ENCODE measurements at places on chromosomes 2 and 18.

DNA sequence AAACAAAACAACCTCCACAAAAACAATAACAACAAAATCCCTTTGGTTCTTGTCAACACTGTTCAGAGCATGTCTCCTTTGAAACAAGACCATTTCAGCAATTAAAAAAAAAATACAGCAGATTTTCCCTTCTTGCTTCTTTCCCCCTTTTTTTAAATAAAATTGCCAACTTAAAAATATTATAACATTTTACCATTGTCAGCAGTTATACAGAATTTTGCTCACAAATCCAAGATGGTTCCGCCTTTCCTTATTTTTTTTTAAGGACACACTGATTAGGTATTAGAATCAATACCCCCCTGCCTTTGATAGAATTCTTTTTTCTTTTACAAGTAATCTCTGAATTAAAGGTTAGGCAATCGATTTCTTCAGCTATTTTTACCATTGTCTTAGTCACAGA, 48.7 kb upstream of the FN1 start:
- no peak for DNase-seq

DNA sequence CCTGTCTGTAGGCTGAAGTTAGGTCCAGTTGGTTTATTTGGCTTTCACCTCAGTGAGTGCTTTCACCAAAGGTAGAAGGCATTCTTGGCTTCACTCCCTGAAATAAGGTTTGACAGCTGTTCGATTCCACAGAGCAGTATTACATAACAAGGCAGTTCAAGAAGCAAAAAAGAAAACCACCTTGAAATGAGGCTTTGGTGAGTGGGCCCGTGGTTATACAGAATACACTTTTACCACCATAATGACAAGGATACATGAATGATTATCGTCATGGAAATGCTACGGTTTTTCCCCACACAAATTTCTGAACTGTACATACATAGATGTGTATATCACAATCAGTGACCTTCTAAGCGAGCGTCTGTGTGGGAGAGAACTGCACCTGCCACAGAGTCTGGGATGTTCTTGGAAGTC, 80.0 kb upstream of the CHRNA1 start:
- no peak for DNase-seq

DNA sequence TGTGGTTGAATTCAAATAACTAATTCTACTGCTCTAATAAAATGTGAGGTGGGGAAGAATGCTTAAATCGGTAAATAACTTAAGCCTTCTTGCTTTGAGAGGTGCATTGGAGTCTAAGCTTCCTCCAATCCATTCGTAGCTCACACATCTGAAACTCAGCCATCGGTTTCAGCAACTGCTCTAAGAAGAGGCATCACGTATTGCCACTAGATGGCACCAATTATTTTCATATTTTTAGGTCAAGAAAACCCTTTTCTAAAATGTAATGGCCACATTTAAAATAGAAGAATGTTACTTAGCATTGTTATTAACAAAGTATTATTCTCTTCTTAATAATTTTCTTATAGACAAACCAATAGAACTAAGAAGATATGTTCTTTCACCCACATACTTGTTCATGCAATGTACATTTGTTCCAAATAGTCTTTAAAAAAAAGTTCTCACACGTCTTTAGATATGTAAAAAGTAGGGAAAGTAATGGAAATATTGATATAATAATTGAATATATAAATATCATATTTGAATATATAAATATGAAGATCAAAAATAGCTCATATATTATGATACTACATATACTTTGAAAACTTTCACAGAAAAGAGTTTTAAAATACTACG, 229.8 kb downstream of the CCDC178 start:
- DNase-seq, result peak; percentile 55

DNA sequence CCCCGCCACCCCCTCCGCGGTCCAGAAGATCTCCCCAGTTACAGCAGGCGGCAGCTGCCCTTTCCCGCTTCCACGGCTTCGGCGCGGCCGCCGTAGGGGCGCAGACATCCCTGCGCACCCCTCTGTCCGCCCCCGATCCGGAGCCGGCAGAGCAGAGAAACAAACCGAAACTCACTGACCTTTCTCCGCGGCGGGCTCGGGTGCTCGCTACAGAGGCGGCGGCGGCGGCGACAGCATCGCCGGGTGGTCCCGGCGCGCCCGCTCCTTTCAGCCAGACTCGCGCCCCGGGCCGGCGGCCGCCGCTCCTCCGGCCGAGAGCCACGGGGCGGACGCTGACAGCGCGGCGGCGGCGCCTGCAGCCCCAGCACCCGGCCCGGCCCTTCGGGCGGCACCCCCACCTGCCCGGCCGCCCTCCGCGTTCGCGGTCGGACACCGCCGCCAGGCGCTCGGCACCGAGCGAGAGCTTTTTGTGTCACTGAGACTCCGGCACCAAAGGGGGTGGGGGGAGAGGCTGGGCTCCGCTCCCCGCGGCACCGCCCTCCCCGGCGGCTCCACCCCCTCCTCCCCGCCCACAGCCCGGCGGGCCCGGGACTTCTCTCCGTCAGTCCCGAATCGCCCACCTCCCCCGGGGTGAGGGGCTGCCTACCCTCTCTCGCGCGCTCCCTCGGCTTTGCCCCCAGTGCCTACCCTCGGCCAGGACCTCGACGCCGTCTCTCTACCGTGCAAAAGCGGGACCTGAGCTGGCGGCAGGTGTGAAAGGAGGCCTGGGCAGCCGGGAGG, 1.4 kb upstream of the RNF152 start:
- DNase-seq, result peak; percentile 21

GRCh38 chr2:73284296-73285158, at the start of gene FBXO41:
FBXO41 (minus strand) TSS chr2:73284478; CDS start chr2:73269630, 14,848 bp downstream.
- peak; percentile 53 for DNase-seq

GRCh38 chr2:217252181-217252580, 392.3 kb upstream of the TNP1 start:
- DNase-seq, result no peak

DNA sequence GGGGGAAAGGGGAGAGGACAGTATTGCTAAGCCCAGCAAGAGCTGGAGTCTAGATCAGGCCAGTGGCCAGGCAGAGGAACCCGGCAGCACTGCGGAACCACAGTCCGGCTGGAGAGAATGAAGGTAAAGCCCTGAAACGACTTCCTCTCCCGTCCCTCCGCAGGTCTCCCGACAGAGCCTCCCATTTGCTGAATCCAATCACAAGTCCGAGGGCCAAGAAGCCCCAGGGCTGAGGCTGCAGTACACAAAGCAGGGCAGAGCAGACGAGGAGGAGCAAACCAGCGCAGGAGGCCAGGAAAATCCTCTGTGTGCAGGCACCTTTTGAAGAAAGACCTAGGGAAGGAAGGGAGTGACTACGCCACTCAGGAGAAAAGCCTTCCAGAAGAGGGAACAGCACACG, 104.4 kb downstream of the OSBPL1A start:
- no peak for DNase-seq

- DNase-seq, result no peak
Measured at GRCh38 chr2:769771-770170, 92.6 kb upstream of the TMEM18 start.

GRCh38 chr18:50726960-50727589, 92.7 kb downstream of the MRO start:
- no peak for DNase-seq

GRCh38 chr2:170009209-170009608, 168.7 kb upstream of the MYO3B start:
- DNase-seq, result no peak

DNA sequence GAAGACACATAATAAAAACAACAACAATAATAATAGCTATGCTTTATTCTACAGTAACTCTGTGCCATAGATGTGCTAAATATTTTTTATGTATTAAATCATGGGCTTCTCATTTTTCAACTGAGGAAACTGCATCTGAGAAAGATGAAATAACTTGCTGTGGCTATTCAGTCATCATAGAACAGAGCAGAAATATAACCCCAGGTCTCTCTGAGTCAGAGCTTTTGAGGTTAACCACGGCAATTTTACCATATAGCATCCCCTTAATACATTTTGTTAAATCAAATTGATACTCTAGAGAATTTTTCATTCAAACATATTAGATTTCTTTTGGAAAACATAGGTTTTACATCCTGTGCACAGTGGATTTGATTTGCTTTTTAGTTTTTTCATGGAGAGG, 586.6 kb upstream of the KLHL29 start:
- no peak for DNase-seq

GRCh38 chr2:28565033-28565432, 69.2 kb downstream of the PLB1 start:
- DNase-seq, result no peak

DNA sequence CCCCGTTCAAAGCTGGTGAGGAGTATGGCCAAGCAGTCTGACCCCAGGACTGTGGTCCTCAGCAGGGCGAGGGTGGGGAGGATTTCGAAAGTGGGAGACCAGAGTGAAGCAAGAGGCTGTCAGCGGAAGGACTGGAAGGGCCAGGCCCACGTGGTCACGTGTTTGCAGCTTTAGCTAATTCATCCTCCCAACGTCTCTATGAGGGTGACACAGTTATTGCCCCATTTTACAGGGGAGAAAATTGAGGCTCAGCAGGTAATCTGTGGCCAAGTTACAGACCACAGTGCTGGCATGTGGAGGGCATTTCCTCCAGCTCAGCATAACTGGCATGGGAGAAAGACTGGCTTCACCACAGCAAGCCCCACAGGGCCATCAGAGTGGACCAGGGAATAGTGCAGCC, 45.4 kb upstream of the LTBP1 start:
- DNase-seq, result no peak

- no peak for DNase-seq
Measured at GRCh38 chr18:78558948-78559347, 420.7 kb upstream of the SALL3 start.

DNA sequence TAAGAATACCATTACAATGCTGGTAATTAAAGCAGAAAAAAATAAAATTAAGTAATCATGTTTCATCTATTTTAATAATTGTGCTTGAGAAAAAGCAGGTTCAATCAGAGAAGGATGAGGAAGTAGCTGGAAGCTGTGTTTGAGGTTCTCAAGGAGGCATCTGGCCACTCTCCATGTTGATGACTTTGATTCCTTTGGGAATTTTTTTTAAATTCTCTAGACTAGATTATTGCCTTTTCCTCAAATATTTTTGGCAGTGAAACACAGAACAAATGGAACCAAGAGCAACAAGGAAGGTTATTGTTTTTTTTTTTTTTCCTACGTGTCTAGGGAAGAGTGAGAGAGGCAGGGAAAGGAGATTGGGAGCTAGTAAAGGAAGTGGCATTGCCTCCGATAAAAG, 99.9 kb upstream of the NRP2 start:
- no peak for DNase-seq

GRCh38 chr2:231924889-231925275, 1.3 kb downstream of the NPPC start:
- peak; percentile 47 for DNase-seq

DNA sequence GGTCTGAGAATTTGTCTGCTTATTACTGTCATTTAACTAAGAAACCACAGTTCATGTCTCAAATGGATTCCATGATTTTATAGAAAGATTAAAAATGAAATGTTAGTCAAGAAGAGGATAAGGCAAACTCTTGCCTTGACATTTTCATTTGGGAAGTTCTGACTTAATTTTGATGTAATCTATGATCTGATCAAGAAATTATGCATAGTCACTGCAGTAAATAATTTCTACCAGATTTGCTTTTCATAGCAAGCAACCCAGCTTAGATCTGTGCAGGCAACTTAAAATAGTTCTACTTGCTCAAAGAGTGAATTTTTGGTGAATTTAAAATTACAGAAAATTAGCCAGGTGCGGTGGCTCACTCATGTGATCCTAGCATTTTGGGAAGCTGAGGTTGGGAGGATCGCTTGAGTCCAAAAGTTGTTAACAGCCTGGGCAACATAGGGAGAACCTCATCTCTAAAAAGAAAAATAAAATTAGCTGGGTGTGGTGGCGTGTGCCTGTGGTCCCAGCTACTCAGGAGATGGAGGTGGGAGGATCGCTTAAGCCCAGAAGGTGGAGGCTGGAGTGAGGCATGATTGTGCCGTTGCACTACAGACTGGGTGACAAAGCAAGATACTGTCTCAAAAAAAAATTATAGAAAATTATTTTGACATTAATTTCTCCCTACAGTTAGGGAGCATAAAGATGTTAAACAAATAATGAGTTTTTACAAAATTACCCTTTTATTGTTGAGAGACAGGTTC, 158.7 kb upstream of the MYO3B start:
- no peak for DNase-seq

GRCh38 chr2:52510432-52510831, 1257.2 kb upstream of the CHAC2 start:
- DNase-seq, result no peak

- DNase-seq, result peak; percentile 64
Measured at GRCh38 chr2:191012845-191013681, 908 bp downstream of the STAT1 start.

DNA sequence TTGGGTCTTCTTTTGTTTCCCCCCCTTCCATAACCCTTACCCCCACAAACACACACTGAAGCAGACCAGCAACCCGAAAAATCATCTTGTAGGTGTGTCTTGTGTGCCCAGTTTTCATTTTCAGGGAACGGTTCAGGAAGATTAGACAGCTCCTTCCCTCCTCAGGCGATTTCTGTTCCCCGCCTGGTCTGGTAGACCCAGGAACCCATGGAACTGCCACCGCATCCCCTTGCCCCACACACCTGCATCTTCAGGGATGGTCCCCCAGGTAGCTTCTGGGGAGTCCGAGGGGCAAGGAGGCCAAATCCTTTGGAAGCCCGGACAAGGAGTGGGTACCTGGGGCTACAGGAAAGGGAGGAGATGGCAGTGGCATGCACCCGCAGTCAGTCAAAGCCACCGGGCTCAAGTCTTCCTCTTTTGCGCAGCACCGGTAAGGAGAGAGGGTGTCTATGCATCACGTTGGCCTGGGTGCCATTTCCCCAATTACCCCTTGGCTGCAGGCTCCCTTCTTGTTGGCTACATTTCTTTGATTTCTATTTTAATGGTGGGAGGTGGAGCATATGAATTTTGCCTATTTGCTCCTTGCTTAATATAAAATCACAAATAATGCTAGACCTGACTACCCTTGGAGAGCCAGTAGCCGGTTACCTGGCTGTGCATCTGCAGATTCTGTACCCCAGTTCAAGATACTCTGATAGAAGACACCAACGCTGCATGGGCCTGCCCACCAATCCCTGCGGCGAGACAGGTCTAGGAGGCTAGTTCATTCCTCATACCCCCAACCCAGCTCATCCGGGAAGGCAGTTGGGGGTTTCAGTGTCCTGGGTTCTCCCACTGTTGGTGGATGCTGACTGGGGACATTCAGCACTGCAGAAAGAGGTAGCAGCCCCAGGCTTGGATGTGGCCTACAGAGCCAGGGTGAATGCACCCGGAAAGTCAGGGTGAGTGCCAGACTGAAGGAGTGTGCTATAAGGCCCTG, 30.0 kb upstream of the ATP6V1B1 start:
- DNase-seq, result no peak

GRCh38 chr2:12060886-12061285, 314.5 kb downstream of the LPIN1 start:
- DNase-seq, result no peak

DNA sequence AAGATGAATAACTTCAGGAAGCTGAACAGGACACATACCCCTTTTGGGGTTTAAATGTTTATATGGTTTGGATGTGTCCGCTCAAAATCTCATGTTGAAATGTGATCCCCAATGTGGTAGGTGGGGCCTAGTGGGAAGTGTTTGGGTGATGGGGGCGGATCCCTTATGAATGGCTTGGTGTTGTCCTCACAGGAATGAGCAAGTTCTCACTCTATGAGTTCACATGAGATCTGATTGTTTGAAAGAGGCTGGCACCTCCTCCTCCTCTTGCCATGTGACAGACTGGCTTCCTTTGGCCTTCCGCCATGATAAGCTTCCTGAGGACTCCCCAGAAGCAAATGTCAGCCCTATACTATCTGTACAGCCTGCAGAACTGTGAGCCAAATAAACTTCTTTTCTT, 88.6 kb upstream of the ZNF532 start:
- no peak for DNase-seq

GRCh38 chr18:70416496-70416895, 127.7 kb downstream of the SOCS6 start:
- no peak for DNase-seq

GRCh38 chr2:149799013-149799705, 211.6 kb upstream of the MMADHC start:
- DNase-seq, result no peak
